HT1080 (cell line): ENCODE measurements at places on chromosomes 7 and 10. TPM values are rescaled to one million over a fixed set of nuclear protein-coding genes. Genes with fewer than 3 reads are reported as not detected.

The PRKCQ gene
- 0.16 and 0.33 TPM in 2 replicates for total RNA-seq

The SPDYE1 gene
- total RNA-seq: not detected in 2 replicates

The SDHAF3 gene
- total RNA-seq: 41.7 and 45.3 TPM in 2 replicates

The AEBP1 gene
- not detected in 2 replicates for total RNA-seq

The FAM25G gene
- not detected in 2 replicates for total RNA-seq

DNA sequence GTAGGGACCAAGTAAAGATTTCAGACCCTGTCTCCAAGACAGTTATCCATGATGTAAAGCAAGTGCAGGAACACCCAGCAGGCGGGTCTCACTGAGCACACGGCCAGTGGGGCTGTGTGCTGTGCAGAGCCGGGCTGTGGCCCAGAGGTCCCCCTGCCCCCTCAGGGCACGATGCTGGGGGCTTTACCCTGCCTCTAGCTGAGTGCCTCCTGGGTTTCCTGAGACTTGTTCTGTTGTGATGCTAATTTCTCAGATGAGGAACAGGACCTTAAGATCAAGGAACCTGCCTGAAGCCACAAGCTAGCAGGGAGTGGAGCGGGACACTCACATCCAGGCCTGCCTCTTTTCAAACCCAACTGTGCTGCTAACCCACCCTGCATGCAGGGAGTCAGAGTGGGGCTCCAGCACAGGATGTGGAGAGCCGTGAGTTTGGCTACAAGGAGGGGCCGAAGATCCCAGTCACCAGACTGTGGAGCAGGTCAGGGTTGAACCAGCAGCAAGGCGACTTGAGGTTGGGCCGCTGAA, 76.1 kb upstream of the LYZL2 start:
- no peak for DNase-seq

DNA sequence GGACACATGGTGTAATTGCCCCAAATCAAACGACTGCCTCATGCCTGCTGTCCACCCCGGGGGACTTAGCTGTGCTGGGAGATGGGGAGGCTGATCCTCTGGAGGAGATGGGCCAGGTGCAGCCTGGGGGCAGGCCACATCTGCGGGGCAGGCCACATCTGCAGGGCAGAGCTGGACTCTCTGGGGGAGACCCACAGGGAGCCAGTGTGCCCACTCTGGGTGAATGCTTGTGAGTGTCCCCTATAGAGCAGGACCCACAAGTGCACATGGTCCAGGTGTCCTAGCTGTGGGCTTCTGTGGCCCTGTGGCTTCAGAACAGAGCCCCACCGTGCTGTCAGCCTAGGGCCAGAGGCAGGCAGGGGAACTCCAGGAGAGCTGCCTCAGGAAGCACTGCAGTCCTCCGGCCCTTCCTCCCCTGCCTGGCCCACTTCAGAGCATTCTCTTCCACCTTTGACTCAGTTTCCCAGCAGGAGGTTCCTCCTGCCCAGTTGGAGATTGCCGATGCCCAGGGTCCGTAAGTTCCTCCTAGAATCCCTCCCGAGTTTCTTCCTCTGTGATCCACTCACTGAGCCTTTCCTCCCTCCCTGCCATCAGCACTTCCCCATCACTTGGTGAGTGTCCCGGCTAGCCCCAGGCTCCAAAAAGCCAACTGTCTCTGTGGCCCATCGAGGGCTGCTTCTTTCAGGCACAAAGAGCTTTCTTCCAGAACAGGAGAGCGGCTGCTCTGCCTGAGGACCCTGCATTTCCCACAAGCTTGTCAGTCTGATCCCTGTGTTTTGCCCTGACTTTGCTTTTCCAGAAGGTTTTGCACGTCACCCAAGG, 50.3 kb downstream of the ADCYAP1R1 start:
- no peak for DNase-seq

GRCh38 chr10:94362360-94363250, at the start of gene NOC3L:
Gene NOC3L, minus strand, starts transcription at chr10:94362939. Its CDS starts 101 bp downstream, at chr10:94362838.
- DNase-seq: peak; percentile 94

GRCh38 chr10:72253578-72253977, 20.1 kb upstream of the DDIT4 start:
- DNase-seq: no peak

DNA sequence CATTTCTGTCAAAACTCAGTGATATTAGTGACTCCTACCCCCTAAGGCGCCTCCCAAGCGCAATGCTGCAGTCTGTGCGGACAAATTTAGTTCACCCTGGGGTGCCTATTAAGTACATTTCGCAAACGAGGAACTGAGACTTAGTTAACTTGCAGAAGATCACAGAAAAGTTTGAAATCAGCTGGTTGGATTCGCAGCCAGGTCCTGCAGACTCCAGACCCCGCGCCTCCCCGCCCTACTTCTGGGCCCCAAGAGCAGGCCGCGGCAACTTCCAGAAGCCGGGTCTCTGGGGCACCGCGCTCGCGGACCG, 588 bp downstream of the CYREN start:
- DNase-seq: peak; percentile 8

DNA sequence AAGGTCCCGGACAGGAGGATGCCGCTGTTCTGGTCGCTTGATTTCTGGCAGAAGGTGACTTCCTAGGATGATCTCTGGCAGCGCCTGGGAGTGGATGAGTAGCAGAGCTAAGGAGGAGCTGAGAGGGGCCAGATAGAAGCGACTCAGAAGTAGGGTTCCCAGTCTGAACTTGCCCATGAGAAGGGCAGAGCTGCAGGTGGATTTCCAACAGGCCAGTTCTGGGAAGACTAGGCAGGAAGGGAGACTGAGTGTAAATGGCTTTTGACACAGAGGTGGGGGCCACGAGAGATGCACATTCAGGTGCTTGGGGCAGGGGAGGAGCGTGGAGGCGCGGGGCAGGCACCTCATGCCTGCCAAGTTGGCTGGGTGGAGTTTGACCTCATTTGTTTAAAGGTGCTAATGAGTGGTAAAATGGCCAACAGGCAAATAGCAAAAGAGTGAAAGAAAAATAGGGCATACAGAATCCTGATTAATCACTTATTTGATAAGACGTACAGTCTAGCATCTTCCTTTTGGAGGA, 58.8 kb downstream of the SHH start:
- no peak for DNase-seq

DNA sequence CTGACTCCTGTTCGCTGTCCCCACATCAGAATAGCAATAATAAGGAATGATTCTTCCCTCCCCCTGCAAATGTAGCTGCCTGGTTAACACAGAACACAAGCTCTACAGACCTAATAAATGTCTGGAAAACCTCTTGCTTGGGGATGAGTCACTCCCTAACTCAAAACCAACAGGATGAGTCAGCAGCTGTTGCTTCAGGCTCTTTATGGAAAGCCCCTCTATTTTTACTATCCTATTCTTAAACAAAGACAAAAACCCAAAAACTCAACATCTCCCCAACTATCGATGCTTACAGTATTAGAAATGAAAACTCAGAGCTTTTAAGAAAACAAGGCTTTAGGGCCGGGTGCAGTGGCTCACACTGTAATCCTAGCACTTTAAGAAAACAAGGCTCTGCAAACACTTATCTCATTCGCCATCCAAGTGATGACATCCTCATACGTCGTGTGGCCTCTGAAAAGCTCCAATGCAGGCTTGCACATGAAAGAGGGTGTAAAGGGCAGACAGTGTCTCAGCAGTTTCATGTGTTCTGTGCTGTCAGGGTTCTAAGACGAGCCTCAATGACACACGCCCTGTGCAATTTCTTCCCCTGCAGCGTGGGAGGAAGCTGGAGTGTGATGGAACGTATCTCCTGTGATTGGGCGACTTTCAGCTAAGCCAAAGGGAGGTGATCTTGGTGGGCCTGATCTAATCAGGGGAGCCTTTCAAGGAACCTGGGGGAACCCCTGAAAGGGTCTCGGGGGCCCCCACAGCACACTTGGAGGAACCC, 70.1 kb downstream of the AMZ1 start:
- peak; percentile 97 for DNase-seq

- DNase-seq: no peak
These were observed at the start of gene STEAP4 for GRCh38 chr7:88306590-88307048. Gene STEAP4, minus strand, starts transcription at chr7:88306894. Its CDS starts 22,625 bp downstream, at chr7:88284269.

GRCh38 chr7:32036557-32036956, 33.6 kb downstream of the PDE1C start:
- peak; percentile 57 for DNase-seq

- DNase-seq: no peak
These were observed 67.7 kb downstream of the ZMIZ1 start for GRCh38 chr10:79136236-79137005.

DNA sequence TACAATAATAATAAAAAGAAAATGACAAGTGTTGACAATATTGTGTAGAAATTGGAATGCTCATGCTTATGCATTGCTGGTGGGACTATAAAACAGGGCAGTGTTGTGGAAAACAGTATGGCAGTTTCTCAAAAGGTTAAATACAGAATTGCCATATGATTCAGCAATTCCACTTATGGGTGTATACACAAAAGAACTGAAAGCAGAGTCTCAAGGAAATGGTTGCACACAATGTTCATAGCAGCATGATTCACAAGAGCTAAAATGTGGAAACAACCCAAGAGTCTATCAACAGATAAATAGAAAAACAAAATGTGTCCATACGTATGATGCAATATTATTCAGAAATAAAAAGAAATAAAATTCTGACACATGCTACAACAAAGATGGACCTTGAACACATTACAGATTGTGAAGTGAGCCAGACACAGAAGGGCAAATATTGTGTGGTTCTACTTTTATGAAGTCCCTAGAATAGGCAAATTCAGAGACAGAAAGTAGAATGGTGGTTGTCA, 64.8 kb upstream of the GRM8 start:
- DNase-seq: no peak

GRCh38 chr7:30166155-30166840, 31.5 kb downstream of the MTURN start:
- no peak for DNase-seq

DNA sequence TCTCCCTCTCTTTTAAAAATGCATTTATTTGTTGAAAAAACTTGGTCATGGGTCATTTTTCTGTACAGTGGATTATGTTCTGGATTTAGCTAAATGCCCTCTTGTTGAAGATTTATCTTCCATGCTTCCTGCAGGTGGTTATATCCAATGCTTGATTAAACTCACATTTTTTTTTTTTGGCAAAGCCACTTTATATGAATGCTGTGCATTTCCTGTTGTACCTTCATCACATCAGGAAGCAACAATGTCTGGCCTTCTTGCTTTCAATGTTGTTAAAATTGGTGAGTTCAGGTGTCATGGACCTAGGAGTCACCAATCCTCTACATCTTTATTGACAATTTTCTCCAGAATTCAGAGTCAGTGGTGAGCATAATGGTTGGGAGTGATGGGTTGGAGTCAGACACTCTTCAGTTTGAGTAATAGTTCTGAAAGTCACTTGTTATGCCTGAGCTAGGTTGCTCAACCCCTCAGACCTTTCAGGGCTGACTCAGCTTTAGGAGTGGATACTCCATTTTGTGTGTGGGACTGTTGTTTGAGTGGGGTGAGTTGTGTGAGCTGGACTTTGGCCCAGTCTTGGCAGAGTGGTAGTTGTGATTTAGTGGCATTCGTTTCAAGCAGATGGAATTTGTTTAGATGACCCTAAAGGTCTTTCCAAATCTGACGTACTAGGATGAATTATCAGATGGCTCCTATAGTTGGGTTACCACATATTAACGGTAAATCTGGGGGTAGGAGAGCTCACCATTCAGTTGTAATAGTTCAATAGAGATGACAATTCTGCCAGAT, 213.5 kb upstream of the ZNF32 start:
- DNase-seq: peak; percentile 46

- DNase-seq: peak; percentile 12
These were observed 337.5 kb upstream of the KCND2 start for GRCh38 chr7:119935418-119936025.

DNA sequence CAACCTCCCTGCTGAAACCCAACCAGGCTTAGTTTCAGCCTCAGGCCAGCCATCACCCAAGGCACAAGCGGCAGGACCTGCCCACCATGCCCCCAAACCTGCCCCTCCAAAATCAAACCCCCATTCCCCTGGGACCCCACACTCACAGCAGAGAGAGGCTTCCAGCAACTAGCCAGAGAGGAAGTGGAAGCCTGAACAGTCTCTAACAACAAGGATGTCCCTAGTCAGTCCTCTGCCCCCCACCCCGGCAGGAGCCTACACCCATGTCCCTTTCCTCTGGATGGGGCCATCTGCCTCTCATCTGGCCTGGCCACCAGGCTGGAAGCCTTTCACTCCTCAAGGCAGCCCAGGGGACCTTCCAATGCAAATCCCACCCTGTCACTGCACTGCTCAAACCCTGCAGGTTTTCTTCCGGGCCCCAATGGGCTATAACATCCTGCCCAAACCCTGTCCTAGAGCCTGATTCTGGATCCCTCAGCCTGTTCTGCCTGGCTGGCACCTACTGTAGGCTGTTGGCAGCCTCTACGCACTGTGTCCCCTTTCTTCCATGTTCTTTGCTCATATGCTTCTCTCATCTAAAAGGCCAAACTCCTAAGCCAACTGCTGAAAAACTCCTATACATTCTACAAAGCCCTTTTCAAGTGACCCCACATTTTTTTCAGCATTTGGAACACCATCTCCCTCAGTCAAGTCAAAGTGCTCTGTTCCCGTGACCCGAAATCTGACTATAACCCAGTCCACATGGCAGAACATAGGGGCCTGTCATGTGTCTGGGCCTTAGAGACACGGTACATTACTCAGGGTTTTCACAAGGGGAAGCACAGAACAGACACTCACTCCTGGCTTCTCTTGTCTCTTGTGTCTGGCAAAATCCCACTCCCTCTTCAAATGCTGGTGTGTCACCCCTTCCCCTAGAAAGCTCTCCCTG, 253.3 kb downstream of the TNS3 start:
- no peak for DNase-seq

DNA sequence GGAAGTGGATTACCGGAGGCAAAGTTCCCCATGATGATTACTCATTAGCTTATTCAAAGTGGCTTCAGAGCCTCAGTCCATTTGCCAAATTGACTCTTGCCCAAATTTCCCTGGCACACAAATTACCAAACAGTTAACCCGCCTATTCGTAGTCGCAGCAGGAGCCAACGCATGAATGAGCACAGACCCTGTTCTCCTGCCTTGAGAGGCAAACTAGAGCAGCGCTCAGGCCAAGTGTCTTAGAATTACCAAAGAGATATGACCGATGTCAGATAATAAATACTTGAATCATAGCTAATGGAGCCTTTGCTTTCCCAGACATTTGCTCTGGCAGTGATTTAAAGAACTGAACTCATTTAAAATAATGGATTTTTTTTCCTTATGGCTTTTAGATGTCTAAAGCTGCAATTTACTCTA, 64.9 kb downstream of the CTTNBP2 start:
- DNase-seq: no peak

DNA sequence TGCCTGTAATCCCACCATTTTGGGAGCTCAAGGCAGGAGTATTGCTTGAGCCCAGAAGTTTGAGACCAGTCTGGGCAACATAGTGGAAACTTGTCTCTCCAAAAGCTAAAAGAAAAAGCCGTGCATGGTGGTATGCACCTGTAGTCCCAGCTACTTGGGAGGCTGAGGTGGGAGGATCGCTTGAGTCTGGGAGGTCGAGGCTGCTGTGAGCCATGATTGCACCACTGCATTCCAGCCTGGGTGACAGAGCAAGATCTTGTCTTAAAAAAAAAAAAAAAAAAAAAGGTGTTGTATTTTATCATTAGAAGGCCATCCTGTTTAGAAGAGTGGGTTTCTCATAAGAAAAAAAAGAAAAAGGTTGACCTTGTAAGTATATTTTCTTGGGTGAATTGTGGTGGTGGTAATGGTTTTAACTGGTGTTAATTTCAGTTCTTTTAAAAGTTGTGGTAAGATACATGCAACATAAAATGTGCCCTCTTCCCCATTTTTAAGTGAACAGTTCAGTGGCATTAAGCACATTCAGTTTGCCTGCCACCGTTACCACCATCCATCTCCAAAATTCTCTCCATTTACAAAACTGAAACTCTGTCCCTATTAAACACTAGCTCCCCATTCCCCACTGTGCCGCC, 34.7 kb downstream of the GRIFIN start:
- DNase-seq: no peak
